PC-3 (cell line): ENCODE measurements at places on chromosomes 3 and 15. TPM values are rescaled to one million over a fixed set of nuclear protein-coding genes. Genes with fewer than 3 reads are reported as not detected.

- no peak for DNase-seq
- H3K4me1 ChIP-seq, result peaks cover 34% of the 10 kb centered on the region
- H3K36me3 ChIP-seq, result no peaks in the 10 kb centered on the region
- no peak overlapping the region for H3K4me3 ChIP-seq
- no peaks in the 10 kb centered on the region for H3K27me3 ChIP-seq
Measured at GRCh38 chr3:151839313-151839631, 25.4 kb downstream of the AADAC start.

DNA sequence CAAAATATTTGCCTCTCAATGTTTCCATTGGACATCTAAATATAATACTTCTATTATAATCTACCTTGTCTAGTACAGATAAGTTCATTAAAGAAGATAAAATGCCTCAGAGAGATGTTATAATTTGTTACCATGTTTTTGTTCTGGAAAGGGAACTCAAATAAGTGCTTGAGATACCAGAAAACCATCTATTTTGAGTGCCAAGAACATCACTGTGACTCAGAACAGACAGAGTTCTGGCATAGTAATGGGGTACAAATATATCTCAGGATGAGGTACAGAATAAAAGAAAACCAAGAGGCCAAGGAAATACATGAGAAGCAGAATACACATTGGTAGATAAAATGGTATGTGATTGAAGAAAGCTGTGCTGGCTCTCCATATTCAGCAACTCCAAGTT, 58.9 kb downstream of the IMPG2 start:
- no peak overlapping the region for H3K4me3 ChIP-seq
- H3K27ac ChIP-seq, result no peak overlapping the region
- no peaks in the 10 kb centered on the region for H3K27me3 ChIP-seq

GRCh38 chr3:129554356-129555152, 11.6 kb downstream of the H1-8 start:
- H3K36me3 ChIP-seq, result no peaks in the 10 kb centered on the region
- no peak overlapping the region for H3K4me3 ChIP-seq
- DNase-seq, result no peak
- H3K27me3 ChIP-seq, result no peaks in the 10 kb centered on the region
- H3K27ac ChIP-seq, result no peak overlapping the region

DNA sequence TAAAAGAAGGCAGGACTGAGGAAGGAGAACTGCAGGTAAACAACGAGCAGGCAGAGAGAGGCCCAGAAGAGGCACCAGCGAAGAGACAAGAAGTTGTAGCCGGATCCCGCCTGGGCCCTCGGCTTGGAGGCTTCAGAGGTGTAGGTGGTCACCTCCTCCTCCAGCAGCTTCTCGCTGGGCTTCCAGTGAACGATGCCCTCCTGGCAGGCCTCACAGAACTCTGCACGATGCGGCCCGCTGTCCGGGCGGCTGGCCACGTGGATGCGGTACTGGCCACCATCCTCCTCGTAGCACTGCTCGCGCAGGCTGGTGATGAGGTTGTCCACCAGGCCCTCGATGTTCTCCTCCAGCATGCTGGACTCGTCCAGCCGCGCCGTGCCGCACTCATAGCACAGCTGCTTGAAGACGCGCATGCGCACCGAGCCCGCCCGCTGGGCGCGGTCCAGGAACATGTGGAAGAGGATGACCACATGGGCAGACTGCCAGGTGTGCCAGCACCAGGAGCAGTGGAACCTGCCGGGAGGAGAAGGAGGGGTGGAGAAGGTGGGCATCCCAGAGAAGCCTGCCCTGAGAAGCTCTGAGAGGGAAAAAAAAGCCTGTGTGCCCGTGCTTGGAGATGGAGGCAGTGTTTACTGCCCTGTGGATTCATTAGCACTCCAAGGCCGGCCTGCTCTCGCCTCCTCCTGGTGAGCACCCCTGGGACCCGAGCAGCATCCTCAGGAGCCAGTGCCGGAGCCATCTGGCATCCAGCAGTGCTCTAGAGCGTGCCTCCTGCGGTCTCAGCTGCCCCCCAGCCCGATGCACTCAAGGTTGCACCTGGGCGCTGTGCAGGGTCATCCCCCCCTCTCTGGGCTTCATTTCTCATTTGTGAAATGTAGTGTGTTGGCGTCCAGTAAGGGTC, 3.6 kb downstream of the RTP2 start:
- H3K36me3 ChIP-seq, result no peaks in the 10 kb centered on the region
- H3K27me3 ChIP-seq, result peaks cover 33% of the 10 kb centered on the region
- no peak for DNase-seq
- no peak overlapping the region for H3K4me3 ChIP-seq
- H3K4me1 ChIP-seq, result no peaks in the 10 kb centered on the region
- H3K27ac ChIP-seq, result no peak overlapping the region

- DNase-seq, result no peak
- H3K27ac ChIP-seq, result no peak overlapping the region
- no peaks in the 10 kb centered on the region for H3K4me1 ChIP-seq
- no peaks in the 10 kb centered on the region for H3K27me3 ChIP-seq
- H3K4me3 ChIP-seq, result no peak overlapping the region
- no peaks in the 10 kb centered on the region; the same call in 1 of the 2 replicates for H3K36me3 ChIP-seq
Measured at GRCh38 chr3:59180006-59180405, 130.2 kb upstream of the CFAP20DC start.

GRCh38 chr3:117047951-117048705, 338.5 kb downstream of the TUSC7 start:
- no peaks in the 10 kb centered on the region for H3K36me3 ChIP-seq
- no peaks in the 10 kb centered on the region for H3K4me1 ChIP-seq
- no peak overlapping the region for H3K27ac ChIP-seq
- no peak for DNase-seq
- H3K27me3 ChIP-seq, result no peaks in the 10 kb centered on the region

- H3K36me3 ChIP-seq, result no peaks in the 10 kb centered on the region
- no peak for DNase-seq
- no peaks in the 10 kb centered on the region for H3K27me3 ChIP-seq
- H3K27ac ChIP-seq, result no peak overlapping the region
Measured at GRCh38 chr15:61253186-61253585, 24.1 kb upstream of the RORA start.

GRCh38 chr15:68749793-68750192, 70.9 kb downstream of the ANP32A start:
- H3K27ac ChIP-seq, result no peak overlapping the region
- no peaks in the 10 kb centered on the region for H3K27me3 ChIP-seq

DNA sequence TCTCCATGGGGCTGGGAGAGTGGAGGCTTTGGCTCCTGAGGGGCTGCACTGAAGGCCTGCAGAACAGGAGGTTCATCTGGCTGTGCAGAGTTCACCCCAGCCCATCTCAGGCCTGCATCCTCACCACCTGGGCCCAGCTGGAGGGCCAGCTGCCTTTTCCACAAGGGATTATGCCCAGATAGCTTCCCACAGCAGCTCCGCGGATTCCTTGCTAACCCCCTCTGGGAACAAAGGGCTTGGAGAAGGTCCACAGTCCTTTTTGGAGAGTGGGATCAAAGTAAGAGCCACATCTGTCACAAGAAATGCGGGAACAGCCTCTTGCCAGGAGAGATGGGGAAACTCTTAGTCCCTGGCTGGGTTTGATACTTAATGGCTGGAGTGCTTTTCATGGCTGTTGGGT, 164.7 kb upstream of the RGMA start:
- no peaks in the 10 kb centered on the region for H3K4me1 ChIP-seq
- H3K27ac ChIP-seq, result no peak overlapping the region
- no peak for DNase-seq
- no peak overlapping the region for H3K4me3 ChIP-seq
- peaks cover 73% of the 10 kb centered on the region for H3K27me3 ChIP-seq

DNA sequence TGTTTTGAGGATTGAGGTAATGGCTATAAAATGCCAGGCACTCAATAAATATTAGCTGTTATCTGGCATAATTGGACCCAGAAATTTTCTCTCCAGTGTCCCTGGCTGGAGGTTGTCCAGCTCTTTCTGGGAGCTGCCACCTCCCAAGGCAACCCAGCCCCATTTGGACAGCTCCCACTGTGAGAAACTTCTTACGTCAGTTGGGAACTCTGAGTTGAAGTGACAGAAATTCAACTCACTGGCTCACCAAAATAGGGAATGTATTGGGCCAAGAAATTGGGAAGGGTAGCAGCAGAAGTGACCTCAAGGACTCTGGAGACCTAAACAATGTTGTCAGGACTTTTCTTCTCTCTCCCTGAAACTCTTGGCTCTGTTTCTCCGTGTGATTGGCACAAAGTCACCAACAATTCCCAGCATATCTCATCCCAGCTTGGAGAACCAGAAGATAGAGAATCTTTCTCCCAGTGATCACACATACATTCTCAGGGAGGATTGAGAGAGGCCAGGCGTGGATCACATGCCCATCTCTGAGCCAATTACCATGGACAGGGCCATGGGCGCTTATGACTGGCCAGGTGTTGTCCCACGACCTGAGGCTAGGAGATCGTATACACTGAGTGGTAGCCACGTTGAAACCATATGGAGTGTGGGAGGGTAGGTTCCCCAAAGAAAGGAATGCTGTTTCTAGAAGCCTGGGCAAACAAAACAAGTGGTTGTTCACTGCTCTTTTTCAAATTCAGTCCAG, 22.5 kb upstream of the HCN4 start:
- H3K36me3 ChIP-seq, result no peaks in the 10 kb centered on the region
- no peaks in the 10 kb centered on the region for H3K27me3 ChIP-seq
- no peak overlapping the region for H3K27ac ChIP-seq
- peaks cover 14% of the 10 kb centered on the region for H3K4me1 ChIP-seq
- no peak for DNase-seq
- H3K4me3 ChIP-seq, result no peak overlapping the region

DNA sequence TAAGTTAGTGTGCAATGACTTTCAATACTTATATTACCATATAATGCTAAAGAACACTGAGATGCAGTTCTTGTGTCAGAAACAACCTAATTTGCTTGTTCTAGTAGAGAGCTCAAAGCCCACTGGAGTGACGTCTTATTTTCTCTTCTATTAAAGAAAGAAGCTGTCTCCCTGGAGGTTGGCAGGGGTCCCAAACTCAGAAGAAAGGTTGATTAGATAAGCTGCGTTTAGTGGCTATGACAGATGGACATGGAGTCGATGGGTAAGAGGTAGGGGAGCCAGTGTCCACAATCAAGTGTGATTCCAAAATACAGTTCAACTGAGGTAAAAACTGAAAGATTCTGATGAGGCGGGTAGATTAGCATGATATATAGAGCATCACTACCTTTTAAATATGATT, 363.6 kb downstream of the NLGN1 start:
- H3K27ac ChIP-seq, result no peak overlapping the region
- no peak for DNase-seq
- H3K27me3 ChIP-seq, result no peaks in the 10 kb centered on the region
- no peaks in the 10 kb centered on the region for H3K4me1 ChIP-seq
- no peaks in the 10 kb centered on the region for H3K36me3 ChIP-seq

Gene ENTPD3
- 6.0 and 7.1 TPM in 2 replicates for total RNA-seq

Gene SLC26A6
- 38.1 and 44.9 TPM in 2 replicates for total RNA-seq

Gene CATSPER2
- 0.55 and 4.0 TPM in 2 replicates for total RNA-seq

Gene RPL14
- total RNA-seq, result 543 and 624 TPM in 2 replicates

Gene TEX55
- 0.33 TPM in 1 of 2 replicates, not detected in the other for total RNA-seq
